CD4-positive, alpha-beta T cell treated with Interleukin-15 for 4 hours (primary cell): ENCODE measurements at places on chromosomes 16 and 17.

- DNase-seq, result no peak
Measured at GRCh38 chr17:79114458-79115301, 40.1 kb downstream of the ENGASE start.

GRCh38 chr17:74680213-74680612, 32.5 kb downstream of the CD300LF start:
- DNase-seq, result no peak

DNA sequence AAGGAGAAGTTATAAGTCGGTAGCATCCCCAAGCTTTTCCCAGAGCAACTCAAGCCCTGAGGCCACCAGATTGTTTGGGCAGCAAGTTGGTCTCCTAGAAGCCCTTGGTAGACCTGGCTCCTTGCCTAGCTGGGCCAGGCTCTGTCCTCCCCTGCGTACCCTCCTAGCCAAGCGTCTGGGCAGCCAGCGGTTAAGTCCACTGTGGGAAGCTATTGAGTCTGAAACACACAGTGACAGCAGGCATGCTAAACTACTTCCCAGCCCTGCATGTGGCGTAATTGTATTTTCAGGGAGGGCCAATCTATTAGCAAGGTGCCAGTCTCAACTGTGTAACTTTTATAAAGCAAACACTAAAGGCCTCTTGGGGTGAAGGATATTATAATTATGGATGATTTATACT, 419.1 kb upstream of the RBFOX1 start:
- DNase-seq, result no peak

GRCh38 chr16:75097941-75098901, 18.4 kb downstream of the LDHD start:
- peak; percentile 67 for DNase-seq

DNA sequence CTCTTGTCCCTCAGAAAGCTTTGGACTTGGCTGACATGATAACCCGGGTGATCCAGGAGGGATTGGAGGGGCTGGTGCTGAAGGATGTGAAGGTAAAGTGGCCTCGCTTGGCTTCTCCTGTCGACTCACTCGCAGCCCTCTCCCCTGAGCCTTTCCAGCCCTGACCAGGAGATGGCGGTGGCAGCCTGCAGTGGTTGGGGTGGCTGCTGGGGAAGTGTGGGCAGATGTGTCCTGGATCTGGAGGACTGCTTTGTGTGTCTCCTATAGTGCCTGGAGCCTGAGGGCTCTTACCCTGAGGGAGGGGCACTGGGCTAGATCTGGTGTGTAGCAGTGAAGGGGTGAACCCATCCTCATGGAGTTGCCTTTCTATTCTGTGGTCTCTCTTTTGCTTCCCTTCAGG, 17.9 kb downstream of the LIG3 start:
- peak; percentile 84 for DNase-seq

DNA sequence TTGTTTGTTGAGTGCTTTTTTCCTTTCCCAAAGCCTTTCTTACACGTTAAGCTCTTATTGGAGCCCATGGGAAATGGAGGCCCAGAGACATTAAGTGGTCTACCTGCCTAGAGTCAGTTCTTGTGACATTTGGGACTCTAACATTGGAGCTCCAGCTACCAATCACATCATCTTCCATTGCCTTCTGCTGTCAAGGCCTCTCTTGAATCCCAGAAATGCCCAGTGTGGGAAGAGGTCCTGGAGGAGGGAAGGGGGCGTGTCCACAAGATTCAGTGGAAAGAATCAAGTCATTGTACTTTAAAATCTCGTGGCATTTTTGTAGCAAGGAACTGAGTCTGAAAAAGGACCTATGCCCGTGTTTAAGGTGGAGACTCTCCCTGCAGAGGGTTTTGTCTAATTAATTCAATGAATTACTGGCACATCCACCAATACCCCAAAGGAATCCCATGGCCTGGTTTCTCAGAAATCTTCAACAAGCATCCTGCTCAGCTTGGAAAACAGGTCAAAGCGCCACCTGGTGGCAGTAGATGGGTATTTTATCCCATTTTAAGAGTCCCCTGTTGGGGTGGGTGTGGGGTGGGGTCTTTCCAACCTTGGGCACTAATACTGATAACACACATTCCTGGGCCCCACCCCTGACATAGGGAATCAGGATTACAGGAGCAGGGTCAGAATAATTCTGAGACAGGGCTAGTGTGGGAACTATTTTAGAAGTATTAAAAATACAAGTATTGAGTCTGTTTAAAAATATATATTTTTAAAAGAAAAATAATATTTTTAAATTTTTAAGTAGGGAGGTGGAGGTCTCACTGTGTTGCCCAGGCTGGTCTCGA, 24.6 kb downstream of the GPT2 start:
- DNase-seq, result peak; percentile 58

- DNase-seq, result no peak
Measured at GRCh38 chr16:86751076-86752030, 173.0 kb downstream of the FOXL1 start.

DNA sequence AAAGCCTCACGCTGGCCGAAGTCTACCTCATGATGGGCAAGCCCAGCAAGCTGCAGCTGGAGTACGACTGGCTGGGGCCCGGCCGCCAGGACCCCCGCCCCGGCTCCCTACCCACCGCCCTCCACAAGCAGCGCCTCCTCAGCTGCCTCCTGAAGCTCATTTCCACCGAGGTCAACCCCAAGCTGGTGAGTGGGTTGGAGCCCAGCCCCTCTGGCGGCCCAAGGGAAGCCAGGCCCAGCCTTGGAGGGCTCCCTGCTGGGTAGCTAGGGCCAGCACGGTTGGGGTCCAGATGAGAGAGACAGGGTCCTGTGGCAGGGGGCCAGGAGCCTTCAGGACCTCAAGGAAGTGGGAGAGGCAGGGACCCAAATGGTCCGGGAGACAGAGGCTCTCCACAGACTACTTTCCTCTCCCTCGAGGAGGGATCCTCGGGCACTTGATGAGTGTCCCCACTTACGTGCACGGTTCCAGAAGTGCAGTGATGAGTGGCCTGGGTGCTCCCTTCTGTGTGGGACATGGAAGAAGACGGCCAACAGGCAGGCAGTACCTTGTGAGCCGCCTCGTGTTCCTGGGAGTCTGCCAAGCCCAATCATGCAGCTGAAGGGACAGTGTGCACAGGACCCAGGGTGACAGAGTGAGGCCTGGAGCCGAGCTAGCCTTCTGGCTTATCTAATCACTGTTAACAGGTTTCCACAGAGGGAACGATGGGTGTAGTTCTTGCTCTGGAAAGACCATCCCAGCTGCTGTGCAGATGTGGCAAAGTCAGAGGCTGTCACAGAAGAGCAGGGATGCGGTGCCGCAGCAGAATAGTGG, 21.1 kb upstream of the JPT2 start:
- DNase-seq, result no peak

- DNase-seq, result no peak
Measured at GRCh38 chr16:3712861-3713372, 4.4 kb downstream of the TRAP1 start.

DNA sequence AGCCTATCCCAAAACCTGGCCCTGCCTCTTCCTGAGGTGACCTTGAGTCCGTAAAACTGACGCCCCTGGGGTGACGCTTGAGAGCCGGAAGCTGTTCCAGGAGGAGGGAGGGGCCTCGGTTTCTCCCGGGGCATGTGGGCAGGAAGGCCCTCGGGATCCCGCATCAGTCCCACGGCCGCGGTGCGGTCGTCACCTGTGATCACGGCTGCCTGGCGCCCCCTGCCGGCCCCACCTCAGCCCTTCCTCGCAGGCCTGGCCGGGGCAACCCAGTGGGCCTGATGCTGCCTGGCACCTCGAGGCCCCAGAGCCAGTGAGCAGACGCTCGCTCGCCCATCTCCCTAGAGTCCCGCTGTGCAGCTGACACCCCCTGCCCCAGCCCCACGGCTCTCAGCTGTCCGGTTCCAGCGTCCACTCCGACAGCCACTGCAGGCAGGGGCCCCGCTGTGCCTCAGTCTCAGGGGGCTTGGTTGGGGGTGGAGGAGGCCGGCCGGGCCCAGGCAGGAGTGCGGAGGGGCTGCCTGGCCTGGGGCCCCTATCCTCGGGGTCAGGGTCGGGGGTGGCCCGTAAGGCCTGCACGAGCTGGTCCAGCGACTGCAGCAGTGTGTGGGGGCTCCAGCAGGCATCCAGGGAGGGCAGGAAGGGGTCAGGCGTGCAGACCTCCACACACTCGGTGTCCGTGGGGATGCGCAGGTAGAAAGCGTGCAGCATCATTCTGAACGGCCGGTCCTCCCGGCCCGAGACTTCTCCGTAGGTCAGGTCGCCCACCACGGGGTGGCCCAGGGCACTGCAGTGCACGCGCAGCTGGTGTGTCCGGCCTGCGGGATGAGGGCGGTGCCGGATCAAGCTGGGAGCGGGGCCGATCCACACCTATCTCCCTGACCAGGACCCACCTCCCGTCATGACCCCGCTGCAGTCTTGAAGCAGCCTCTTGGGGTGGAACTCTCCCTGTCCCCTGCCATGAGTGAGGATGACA, 2.3 kb downstream of the RPUSD1 start:
- DNase-seq, result peak; percentile 74

GRCh38 chr17:4693416-4693815, 10.5 kb downstream of the PELP1 start:
- DNase-seq, result no peak

DNA sequence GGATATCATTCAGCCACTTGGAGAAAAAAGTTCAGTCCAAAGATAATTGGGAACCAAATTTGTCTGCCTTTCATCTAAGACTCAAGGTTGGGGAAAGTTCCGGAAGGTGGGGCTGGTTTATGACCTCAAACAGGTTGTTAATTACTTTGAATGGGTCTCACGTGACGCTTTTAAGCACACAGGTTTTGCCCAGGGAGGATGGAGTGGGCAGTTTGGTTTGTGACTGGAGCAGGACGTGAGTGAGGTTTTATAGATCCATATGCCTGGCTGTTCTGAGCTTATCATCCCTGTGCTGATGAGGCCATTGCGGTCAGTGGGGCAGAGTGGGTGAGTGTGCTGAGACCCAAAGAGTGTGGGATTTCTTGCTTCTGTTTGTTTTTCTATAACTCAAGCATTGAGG, 38.7 kb upstream of the GPRC5B start:
- no peak for DNase-seq

DNA sequence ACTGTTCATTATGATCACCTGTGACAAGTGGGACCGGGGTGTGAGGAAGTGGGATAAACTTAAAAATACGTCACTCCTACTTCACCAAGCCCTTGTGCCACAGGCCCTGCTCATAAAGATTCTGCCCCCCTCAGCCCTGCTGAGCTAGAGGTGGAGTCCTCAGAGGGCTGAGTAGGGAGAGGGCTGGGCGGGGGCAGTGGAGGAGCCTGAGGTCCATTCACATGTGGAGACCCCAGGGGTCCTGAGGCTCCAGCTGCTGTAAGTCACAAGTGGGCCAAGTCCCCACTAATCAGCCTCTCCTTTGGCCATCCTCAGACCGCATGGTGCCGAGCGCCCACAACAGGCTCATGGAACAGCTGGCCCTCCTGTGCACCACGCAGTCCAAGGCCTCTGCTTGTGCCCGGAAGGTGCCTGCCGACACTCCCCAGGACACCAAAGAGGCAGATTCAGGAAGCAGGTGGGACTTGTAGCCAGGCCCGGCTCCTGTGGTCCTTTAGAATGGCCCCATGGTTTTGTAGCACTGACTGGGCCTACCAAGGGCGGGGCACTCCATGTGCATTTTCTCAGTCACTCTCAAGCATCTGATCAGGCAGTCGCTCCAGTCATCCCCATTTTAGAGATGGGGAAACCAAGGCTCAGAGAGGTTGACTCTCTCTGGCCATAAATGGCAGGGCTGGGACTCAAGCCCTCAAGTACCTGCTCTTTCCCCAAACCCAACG, 10.4 kb downstream of the DNAAF8 start:
- DNase-seq, result no peak

DNA sequence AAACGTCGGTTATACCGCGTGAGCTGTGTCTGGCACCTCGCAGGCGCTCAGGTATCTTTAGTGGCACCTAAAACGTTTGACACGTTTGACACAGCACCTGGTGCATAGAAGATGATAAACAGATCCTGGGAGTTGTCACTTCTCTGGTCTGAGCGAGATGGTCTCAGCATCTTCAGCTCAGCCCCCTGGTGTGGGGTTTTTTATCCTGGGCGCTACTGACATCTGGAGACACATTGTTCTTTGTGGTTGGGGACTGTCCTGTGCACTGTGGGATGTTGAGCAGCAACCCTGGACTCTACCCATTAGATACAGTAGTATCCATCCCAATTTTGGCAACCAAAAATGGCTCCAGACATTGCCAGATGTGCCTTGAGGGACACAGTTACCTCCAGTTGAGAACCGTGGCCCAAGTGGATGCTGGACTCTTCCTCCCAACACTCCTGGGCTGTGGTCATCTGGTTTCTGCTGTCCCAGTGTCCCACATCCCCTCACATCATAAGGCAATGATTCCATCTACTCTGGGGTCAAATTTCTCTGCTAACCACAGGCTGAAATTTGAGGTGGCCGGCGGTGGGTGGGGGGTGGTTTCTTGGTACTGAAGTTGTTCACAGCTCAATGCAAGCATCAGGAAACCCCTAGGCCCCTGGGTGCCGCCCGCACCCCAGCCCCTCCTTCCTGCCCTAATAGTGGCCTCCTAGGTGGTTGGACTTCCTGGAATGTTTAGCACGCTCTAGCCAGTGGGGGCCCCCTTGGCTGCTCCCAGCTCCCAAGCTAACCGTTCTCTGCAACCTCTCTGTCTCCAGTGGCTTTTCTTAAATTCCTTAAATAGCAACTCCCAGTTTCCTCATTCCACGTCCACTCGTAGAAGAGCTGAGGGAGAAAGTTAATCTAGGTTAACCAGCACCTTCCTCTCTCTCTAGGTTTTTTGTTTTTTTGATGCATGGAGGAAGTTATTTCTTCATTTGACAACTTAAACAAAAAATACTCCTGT, 124.8 kb downstream of the ABCC1 start:
- no peak for DNase-seq

DNA sequence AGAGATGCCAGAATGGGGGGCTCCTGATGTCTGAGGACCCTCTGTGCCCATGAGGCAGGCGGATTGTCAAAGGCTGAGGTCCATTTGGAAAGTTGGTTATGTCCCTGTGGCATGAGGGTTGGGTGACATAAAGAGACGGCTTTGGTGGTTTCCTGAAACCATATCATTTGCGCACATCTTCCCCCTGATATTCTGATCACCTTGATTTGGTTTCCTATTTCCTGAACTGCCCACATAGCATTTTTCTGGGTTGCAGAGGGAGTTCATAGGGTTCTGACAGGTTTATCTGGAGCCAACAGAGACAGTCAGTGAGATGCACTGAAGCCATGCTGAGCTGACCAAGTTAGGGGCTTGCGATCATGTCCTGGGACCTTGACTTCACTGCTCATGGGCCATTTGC, 15.7 kb upstream of the RNF222 start:
- DNase-seq, result no peak

- no peak for DNase-seq
Measured at GRCh38 chr17:73208139-73208827, 15.4 kb downstream of the COG1 start.

- no peak for DNase-seq
Measured at GRCh38 chr16:70540994-70541393, 17.4 kb downstream of the SF3B3 start.
